ENCODE measurements at places on chromosomes 3 and 15. TPM values are rescaled to one million over a fixed set of nuclear protein-coding genes. Genes with fewer than 3 reads are reported as not detected.
A peak's percentile ranks its signal among the peaks of the same experiment; 100 is the strongest.

DNA sequence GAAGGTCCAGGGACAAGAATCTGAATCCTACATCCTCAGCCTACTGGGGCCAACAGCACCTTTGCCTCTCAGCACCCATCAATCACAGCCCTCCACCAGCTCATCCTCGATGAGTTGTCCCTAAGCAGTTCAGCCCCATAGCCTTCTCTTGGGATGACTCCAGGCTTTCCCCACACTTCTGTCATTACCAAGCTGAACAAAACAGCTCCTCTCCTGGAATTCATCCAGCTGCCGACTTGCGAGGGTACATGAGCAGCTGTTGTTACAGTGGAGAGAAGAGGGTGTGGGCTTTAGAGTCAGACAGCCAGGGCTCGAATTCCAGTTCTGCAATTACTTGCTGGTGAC lies 69.0 kb upstream of the THBS1 start:
- peak overlapping the region; percentile 23 for H3K27ac ChIP-seq
- no peaks in the 10 kb centered on the region for H3K27me3 ChIP-seq

DNA sequence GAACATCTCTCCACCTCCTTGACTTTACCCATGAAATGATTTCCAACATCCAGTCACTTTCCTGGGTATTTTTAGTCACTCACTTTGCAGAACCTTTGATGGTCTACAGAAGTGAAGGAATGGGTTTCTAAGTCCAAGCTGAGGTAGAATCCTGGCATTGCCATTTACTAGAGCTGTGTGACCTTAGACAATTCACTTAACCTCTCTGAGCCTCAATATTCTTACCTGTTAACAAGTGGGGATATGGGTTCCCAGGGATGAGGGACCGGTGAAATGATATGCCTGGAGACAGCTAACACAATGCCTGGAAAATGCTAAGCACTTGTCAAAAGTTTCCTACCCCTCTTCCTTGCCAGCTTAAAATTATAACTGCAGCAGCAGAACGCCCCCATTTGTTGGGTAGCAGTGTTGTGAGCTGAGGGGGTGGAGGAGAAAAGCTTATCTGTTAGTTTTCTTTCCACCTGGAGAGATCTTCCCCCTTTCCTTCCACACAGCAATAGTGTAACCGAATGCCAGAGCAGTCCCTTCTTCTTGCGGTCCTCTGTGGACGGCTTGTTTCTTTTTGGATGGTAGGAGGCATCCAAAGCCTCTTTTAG lies 319.2 kb upstream of the LRRFIP2 start:
- H3K36me3 ChIP-seq = peaks cover 11% of the 10 kb centered on the region
- no peaks in the 10 kb centered on the region for H3K27me3 ChIP-seq
- no peak for DNase-seq
- peaks cover 53% of the 10 kb centered on the region for H3K4me1 ChIP-seq

DNA sequence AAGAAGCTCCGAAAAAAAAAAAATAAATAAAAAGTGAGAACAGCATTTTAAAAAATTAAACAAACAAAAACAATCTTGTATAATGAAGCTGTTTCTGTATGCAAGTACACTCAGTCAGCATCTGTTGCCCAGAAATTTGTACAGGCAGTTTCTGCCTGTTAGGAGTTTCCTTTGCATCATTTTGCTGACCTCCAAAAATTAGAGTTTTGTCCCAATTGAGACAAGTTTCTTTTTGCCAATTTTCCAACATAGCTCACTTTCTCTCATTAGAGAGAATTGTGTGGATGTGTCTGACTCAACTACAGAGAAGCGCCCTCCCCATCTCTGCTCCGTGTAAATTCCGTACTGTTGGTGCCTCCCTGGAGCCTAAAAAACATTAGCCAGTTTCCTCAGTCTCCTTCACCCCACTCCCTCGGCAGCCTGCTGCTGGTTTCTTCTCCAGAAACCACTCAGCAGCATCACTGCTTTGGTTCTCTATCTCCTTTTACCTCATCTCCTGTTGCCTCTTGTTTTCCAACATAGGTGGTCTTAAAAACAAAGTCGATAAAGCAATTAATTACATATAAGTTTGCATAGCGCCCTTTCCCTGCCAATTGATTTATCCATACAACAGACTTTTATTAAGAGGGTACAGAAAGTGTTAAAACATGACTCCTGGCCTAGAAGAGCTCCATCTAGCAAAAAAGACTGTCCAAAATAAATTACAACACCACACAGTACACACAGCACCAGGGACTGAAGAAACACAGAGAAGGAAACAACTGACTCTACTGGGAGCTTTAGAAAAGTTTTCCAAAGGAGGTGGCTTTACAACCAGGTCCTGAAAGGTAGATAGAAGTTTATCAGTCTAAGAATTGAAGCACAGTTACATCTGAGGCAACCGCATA lies 286.7 kb downstream of the SHOX2 start:
- no peak overlapping the region for H3K4me3 ChIP-seq
- H3K4me1 ChIP-seq = no peaks in the 10 kb centered on the region
- H3K36me3 ChIP-seq = no peaks in the 10 kb centered on the region
- no peak for DNase-seq

DNA sequence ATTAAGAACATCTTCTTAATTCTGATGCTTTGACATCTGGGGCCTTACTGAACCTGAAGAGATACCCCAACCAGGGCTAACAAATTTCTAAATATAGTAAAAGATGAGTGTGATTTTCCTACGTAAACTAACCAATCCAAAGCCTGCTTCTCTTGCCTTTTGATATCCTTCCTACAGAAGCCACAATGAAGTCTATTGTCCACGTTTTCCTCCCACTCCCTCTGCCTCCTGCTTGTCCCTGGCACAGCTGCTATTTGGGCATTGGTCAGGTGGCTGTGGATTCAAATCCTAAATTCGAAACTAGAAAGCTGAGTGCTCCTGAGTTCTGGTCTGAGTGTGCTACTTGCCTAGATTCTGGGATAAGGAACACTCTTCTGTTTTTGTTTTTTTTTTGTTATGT lies 17.4 kb upstream of the MKRN3 start:
- H3K36me3 ChIP-seq = no peaks in the 10 kb centered on the region
- H3K27me3 ChIP-seq = no peaks in the 10 kb centered on the region
- no peaks in the 10 kb centered on the region for H3K4me1 ChIP-seq
- DNase-seq = no peak

GRCh38 chr3:190229632-190230424 lies 92.4 kb downstream of the CLDN1 start:
- H3K27ac ChIP-seq = no peak overlapping the region
- H3K4me1 ChIP-seq = no peaks in the 10 kb centered on the region
- no peak for DNase-seq
- H3K36me3 ChIP-seq = no peaks in the 10 kb centered on the region
- H3K4me3 ChIP-seq = no peak overlapping the region

CCR5 gene
- 0.46 TPM for total RNA-seq

SYNM gene
- total RNA-seq = 2,394 TPM
